SK-N-MC (cell line): ENCODE measurements at places on chromosomes 5 and 9.

DNA sequence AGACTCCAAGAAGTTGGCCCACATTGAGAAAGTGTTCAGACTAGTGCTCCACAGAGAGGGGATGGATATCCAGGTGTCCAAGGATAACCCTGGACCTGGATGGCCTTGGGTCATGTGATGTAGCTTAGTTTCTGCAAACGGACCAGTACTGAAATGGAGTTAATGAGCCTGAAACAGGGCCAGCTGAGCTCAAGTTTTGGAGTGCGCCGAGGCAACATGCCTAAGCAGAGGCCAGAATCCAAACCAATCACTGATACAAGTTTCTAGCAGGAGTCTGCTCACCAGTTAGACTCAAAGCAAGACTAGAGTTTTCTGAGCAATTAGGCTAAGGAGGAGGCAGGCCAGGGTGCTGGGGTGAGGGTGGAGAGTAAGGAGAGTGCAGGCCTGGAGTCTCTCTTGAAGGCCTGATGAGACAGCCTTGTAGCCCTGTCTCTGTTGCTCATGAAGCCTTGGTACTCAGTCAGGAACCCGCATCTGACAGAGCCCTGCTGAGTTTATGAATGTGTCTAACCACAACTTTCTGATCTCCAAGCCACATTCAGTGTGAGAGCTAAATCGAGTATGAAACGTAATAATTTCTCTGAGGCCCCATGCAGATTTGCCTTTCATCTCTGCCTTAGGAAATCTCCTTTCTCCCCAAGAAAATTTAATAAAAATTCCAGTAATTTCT is 68.9 kb upstream of the EQTN start:
- peak; percentile 85 for DNase-seq

DNA sequence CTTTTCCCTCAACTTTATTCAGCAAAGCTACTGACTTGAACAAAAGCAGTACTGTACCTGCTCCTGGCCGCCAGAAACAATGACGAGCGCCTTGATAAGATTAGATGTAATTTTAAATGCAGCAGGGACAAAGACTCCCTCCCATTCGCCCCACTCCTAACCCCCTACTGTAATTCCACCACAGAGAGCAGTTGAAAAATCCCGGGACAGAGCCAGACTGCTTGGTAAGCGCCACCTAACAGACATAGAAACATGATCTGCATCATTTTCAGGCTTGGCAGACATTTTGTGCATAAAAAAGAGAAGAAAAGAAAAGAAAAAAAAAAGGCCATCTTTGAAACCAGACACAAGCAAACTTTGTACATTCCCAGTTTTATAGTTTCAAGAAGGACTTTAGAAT is 81.9 kb downstream of the ISL1 start:
- no peak for DNase-seq

DNA sequence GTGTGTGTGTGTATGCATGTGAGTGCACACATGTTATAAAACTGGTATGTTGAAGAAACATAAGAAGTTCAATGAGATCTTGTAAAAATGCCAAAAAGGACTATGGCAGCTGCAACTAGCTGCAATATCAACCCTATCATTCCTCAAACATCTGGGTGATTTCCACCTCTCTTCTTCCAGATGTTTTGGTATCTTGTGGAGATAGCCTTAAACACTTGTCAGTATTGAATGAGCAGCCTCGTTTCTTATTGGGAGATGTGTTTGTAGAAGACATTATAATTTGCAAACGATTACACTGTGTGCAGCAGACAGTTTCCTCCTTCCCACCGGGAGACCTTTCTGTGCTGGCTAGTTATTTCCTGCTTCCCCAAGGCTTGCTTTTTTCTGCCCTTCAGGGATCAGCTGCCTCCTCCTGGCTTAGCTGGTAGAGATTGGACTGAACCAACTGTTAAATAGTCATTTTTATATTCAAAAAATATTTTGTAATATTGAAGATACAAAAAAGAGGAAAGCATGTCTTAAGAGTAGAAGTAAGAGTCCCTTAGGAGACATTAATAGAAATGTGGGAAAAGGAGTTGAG is 168.4 kb upstream of the MPDZ start:
- peak; percentile 74 for DNase-seq

- DNase-seq, result no peak
Observed at GRCh38 chr5:147375151-147375550, 134.7 kb downstream of the DPYSL3 start.

DNA sequence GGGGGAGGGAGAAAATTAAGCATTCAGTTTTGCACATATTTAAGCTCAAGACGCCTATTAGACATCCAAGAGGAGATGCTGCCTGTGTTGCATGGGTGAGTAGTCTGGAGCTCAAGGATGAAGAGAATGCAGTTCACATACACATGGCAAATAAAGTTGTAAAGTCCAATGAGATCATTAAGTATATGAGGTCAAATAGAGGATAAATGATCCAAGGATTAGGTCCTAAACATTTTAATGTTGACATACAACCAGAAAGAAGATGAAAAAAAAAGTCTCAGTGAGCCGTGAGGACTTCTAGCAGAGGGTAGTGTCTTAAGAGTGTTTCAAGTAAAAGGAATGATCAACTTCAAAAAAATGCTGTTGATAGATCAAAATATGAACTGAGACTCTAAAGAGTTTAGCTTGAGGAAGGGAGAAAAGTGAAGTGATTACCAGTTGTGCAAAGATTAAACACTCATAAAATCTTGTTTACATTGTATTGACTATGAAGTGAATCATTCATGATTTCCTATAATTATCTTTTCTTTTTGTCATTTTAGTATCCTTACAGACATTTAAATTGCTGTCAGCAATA is 251.8 kb downstream of the ZNF608 start:
- no peak for DNase-seq

DNA sequence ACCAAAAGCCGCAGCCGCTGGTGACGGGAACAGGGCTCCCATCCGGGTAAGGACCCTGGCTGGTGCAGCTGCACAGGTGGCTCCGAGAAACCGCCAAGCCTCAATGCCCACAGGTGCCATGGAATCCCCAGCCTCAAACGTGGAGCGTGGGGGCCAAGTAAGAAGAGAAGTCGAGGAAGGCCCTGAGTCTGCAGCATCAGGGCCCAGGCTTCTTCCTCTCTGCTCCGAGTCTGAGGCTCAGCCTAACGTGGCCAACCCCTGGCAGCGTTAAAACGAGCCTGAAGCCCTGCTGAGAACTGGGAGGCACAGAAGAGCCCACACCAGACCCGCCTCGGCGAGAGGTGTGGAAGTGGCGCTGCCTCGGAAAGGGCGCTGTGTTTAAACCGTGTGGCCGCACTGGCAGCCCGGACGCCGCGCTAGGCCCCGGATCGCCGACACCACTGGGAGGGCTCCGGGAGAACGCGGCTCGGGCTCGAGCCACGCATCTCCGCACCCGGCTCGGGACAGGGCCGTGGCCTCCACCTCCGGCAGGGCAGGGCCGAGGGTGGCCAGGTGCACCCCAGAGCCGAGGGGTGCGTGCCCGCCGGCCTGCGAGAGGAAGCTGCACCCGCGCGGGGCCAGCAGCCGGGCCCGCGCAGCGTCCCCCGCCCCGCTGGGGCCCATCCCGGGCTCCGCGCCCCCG is 730 bp downstream of the ZMYND19 start:
- DNase-seq, result no peak

GRCh38 chr9:4538107-4538506 is 47.8 kb downstream of the SLC1A1 start:
- DNase-seq, result no peak

GRCh38 chr9:25677301-25678146 is 720 bp downstream of the TUSC1 start:
- no peak for DNase-seq

DNA sequence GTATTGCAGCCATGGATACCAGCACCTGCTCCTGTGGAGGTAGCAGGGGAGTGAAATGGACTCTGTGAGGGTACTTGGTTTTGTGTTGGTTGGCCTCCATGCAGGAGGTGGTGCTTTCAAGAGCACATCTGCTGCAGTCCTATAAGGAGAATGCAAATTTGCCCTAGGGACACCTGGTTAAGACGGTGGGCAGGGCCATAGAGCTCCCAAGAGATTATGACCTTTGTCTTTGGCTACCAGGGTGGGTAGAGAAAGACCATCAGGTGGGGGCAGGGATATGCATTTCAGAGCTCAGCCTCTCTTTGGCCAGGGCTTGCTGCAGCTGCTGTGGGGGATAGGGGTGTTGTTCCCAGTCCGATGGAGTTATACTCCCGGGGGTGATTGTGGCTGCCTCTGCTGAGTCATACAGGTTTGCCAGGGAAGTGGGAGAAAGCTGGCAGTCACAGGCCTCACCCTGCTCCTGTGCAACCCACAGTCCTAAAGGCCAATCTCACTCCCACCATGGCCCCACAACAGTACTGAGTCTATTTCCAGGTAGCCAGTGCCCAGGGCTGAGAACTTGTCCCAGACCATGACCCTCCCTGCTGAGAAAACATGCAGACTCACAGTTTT is 14.0 kb upstream of the PDLIM4 start:
- no peak for DNase-seq

GRCh38 chr5:150481708-150481965 is 26.3 kb upstream of the NDST1 start:
- DNase-seq, result no peak

GRCh38 chr5:142330026-142330425 is 5.2 kb upstream of the SPRY4 start:
- DNase-seq, result no peak

DNA sequence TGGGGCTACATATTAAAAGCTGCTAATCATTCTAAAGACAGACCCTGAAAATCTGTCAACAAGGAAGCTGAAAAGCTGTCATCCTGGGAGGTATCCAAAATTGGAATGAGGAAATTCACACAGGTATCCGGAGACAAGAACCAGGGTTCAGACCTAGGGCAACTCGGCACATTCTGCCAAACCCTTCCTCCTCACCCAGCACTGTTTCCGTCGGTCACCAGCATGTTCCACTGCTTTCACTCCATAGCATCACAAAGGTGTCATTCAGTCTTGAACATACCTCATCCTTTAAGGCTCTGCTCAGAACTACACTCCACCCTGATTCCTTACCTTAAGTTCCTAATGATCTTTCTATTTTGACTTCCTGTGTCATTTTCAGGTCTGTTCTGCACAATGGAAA is 153.1 kb upstream of the RASA1 start:
- no peak for DNase-seq
